DMS 273 treated with DMSO at 0.1 percent for 48 hours (cell line): ENCODE measurements at places on chromosomes 1 and 21.

GRCh38 chr1:29981586-29982239 is 741.7 kb downstream of the MATN1 start:
- no peak for DNase-seq

DNA sequence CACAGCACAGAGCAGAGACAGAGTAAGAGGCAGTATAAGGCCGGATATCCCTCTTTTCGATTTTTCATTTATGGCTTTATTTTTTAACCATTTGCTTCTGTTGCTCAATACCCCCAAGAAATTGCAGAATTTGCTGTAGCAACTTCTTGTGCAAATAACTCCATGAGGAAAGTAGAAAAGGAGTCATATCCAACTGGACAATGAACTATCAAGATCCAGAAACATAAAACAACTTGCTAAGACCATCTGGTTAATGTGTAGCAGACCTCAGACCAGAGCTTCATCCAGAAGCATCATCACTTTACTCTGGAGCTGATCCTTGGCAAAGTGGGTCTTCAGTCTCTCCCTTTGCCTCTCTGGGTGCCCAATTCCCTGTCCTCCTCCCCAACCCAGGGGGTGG is 45.9 kb downstream of the ZNF697 start:
- DNase-seq: no peak

DNA sequence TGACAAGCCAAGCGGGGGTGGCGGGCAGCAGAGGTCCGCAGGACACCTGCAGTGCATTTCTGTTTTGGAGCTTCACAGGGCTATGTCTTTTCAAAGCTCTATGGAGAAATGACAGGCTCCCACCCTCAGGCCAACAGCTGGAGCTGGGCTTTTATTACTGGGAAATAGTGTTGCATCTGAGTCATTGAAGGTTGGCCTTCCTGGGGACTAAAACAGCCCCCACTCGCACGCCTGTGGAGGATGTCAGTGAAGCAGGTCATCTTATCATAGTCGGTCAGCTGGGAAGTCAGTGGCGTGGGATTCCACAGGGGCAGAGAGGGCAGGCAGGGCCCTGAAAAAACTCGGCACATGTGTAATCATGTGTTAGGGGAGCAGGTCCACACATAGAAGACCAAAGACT is 55.3 kb downstream of the NTPCR start:
- DNase-seq: no peak

GRCh38 chr1:32072622-32073298 is at the start of gene TMEM39B:
TMEM39B (plus strand) TSS chr1:32072939; CDS start chr1:32073048, 109 bp downstream.
- DNase-seq: peak; percentile 86

- peak; percentile 44 for DNase-seq
These were observed 288.8 kb downstream of the DPYD start for GRCh38 chr1:97632075-97632474.

DNA sequence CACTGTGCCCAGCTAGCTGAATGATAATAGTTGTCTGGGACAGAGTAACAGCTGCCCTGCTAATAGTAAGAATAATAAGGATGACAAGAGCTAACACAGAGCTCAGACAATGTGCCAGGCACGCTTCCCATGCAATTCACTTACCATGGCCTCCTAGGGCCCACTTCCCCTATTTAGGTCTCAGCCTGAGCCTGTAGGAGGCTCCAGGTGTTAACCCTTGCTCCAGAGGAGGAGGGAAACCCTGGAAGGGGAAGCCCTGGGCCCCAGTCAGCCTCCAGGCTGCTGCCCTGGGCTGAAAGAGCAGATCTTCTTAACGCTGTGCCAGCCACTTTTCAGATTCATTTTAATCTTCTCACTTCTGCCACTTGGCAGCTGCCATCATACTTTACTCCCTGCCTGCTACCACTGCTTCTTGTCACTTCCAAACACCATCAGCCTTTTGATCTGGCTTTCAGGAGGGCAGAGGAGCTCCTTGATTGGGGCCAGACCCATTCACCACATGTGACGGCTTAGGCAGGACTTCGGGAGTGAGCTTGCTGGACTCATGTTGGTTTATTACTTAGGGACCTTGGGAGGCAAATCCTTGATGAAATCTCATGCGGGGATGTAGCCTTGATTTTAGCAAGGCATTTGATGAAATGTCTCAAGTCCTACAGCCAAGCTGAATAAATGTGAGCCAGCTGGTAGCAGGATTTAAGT is 66.7 kb upstream of the PARP1 start:
- DNase-seq: no peak
